AG10803 (cell line): ENCODE measurements at places on chromosomes 16 and 17.

GRCh38 chr16:59144841-59145240 lies 410.7 kb upstream of the GOT2 start:
- DNase-seq: peak; percentile 6

DNA sequence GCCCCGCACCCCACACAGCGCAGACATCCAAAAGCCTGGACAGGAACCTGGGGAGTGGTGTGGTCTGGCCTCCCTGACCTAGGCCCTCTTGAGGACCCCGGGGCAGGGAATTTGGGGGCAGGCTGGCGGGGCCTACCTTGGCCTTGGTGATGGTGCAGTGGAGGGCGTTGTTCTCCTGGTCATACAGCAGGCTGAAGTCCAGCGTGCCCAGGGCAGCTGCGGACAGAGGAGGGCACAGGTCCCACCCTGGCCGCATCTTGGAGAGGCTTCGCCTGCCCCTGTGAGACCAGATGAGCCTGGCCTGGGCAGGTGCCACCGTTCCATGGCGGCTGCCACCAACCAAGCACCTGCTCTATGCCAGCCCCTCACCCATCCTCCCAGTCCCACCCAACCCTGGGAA lies 9.0 kb downstream of the DOC2B start:
- no peak for DNase-seq

- DNase-seq: peak; percentile 79
These were observed 20.1 kb upstream of the TAOK1 start for GRCh38 chr17:29369831-29370735.

GRCh38 chr16:9134306-9134705 lies 42.9 kb downstream of the HAPSTR1 start:
- no peak for DNase-seq

- no peak for DNase-seq
These were observed 4.2 kb upstream of the CORO7 start for GRCh38 chr16:4420505-4421105.

GRCh38 chr17:29219378-29220047 lies 27.1 kb upstream of the CRYBA1 start:
- peak; percentile 79 for DNase-seq

DNA sequence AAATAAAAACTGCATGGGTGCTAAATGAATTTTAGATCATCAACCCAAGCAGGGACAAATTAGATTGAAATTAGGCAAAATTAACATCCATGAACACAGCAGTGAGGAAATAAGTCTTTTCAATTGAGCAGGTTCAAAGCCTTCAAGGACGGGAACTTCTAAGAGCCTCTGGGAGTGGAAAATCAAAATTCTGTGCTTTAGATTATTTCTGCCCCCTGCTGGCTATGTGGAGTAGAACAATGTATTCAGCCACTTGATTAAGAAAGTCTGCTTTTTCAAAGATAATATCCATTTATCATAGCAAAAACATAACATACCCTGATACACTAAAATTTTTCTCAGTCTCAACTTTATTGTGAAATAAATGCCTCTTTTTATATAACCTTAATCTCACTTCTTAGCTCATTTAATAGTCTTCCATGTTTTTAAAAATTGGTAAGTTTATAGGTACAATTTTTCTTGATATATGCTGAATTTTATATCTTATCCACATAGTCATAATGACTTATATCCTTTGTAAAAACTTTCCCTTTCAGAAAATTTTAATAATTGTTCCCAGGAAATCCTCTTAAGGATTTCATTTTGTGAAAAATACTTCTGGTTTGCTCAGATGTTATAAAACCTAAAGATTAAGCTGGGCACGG lies 28.1 kb upstream of the NOL11 start:
- DNase-seq: peak; percentile 67

GRCh38 chr17:81371910-81372760 lies 23.1 kb upstream of the BAHCC1 start:
- peak; percentile 54 for DNase-seq

DNA sequence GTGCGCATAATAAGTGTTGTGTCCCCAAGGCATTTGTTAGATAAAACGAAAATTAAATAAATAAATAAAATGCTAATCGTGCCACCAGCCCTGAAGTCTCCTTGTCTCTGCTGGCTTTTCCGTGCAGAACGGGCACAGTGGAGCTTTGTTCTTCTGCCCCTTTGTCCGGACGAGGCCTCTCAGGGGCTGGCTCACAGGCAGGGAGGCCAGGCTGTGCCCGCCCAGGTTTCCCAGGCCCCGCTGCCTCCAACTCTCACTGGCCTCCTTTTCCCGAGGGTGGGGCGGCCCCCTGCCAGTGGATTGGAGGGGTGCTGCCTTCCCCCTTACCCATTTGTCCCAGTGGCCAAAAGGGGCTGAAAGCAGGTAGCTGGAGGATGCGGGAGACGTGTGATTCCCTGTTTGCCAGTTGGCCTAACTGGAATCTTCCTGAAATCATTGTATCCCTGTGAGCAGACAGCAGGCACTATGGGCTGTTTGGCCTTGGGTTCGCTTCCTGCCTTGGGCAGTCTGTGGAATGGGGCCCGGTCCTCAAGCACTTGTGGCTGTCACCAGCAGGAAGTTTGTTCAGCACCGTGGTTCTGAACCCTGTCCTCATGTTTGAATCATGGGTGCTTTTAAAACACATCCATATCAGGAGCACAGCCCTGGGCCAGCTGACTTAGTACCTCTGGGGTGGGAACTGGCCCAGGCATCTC lies 64.4 kb downstream of the KSR1 start:
- no peak for DNase-seq

DNA sequence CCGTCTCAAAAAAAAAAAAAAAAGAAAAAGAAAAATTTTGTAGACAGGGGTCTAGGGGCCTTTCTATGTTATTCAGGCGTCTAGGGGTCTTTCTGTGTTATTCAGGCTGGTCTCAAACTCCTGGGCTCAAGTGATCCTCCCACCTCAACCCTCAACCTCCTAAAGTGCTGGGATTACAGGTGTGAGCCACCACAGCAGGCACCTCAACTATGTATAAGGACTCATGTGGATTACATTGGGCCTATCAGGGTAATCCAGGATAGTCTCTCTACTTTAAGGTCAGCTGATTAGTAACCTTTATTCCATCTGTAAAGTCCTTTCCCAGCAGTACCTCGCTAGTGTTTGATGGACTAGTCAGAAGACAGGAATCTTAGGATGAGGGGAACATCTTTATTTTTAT lies 22.4 kb downstream of the TADA2A start:
- DNase-seq: no peak

DNA sequence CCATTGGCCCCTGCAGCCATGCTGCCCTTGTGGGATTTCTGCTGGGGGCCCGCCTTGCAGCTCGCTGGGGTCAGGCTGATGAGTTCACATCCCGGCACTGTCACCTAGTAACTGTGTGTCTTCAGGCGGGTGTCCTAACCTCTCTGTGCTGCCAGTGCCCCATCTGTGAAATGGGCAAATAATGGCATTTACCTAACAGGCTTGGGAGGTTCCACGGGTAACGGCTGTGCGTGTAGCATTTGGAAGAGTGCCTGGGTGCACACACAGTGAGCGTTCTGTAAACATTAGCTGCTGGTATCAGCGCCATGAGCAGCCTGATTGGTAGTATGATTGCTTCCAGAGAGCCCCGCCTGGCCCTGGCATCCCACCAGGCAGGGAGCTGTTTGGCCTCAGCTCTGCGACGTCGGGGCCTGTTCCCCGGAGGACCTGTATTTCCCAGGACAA lies 167.3 kb upstream of the GSE1 start:
- no peak for DNase-seq

- no peak for DNase-seq
These were observed 18.2 kb downstream of the ITGAE start for GRCh38 chr17:3782751-3783150.

DNA sequence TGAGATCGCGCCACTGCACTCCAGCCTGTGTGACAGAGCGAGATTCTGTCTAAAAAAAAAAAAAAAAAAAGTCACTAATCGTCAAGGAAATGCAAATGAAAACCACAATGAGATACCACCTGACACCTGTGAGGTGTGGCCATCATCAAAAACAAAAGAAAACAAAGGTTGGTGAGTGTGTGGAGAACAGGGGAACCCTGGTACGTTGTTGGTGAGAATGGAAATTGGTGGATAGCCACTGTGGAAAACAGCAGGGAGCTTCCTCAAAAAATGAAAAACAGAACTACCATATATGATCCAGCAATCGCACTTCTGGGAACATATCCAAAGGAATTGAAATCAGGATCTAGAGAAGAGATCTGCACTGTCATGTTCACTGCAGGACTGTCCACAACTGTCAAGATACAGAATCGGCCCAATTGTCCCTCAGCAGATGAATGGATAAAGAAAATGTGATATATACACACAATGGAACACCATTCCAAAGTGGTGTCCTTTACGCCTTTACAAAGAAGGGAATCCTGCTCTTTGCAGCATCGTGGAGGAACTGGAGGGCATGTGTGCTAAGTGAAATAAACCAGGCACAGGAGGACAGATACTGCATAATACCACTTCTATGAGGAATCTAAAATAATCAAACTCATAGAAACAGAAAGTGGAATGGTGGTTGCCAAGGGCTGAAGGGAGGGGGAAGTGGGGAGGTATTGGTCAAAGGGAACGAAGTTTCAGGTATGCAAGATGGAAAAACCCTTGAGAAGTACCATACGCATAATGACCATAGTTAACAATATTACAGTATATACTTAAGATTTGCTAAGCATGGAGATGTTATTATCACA lies 63.5 kb upstream of the PLCG2 start:
- no peak for DNase-seq

- no peak for DNase-seq
These were observed 3.3 kb upstream of the EFNB3 start for GRCh38 chr17:7701681-7702080.

GRCh38 chr17:39200957-39201510 lies 951 bp downstream of the RPL19 start:
- no peak for DNase-seq

DNA sequence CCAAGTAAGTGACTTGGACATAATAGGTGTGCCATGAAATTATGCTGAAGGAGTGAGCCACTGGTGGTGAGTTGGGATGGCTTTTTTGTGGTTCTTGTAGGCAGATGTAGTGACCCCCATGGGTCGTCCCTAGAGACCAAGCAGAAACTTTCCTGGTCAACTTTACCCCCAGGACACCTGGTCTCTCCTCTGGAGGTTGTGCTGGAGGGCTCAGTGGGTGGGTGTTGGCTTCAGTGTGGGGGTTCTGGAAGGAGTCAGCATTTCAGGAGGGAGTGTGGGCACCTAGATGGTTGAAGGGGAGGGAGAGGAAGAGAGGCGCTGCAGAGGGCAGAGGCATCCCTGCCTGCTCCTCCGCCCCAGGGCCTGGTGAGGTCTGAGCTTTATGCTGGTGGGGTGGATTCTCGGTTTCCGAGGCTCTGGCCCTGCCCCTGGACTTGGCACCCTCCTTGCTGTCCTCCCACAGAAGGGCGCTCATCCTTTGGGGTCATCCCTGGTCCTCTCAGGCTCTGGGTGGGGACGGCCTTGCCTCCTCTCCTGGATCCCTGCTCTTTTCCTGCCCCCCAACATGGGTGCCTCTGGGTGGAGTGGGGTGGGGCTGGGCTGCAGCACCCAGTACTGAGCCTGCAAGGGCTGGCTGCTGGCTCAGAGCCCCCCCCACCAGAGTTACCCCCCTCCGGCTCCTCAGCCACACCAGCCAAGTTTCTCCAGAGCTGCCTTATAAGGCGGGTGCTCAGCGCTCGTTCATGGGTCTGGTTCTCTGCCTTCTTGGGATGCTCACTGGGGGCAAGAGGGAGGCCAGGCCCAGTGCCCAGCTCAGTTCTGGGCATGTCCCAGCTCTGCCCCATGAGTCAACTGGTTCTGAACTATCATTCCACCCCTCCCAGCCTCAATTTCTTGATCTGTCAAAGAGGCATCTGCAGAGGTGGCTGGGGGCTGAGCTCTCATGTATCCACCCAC lies 266.8 kb downstream of the SEC14L1 start:
- DNase-seq: no peak

GRCh38 chr17:8643855-8644506 lies 13.5 kb upstream of the MYH10 start:
- DNase-seq: no peak

- DNase-seq: no peak
These were observed 21.7 kb upstream of the DOK4 start for GRCh38 chr16:57508035-57508425.

DNA sequence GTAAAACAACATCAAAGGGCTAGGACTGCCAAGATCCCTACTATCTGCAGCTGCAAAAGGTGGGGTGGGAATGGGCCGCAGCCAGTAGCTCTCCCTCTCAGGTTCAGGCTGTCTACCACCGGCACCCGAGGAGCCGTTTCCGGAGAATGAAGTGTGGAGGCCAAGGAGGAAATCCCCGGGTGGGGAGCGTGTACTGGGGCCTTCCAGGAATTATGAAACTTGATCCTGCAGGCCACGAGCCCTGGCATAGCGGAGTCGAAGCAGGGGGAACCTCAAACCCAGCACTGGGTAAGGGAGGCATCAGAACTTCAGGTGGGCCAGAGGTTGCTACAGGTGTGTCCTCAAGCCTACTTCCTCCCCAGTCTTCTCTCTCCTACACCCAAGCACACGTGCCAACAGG lies 5.1 kb downstream of the INPP5K start:
- DNase-seq: no peak

GRCh38 chr17:48613862-48614694 lies 1.0 kb downstream of the HOXB8 start:
- no peak for DNase-seq

DNA sequence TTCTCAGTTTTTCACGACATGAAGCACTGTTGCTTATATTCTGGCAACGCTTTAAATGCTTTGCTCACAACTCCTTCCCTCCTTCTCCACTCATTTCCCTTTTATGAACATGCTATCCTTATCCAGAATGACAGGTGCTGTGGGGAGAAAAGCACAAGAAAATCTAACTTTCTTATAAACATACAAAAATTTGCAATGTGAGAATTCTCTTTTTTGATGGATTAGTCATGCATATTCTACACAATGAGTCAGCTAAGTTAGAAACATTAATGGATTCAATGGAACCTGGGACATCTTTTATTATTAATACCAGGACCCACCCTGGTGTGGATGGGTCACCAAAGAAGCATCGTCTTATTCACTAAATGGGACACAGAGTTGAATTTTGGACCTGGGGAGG lies 234.6 kb upstream of the CDH5 start:
- DNase-seq: peak; percentile 40

DNA sequence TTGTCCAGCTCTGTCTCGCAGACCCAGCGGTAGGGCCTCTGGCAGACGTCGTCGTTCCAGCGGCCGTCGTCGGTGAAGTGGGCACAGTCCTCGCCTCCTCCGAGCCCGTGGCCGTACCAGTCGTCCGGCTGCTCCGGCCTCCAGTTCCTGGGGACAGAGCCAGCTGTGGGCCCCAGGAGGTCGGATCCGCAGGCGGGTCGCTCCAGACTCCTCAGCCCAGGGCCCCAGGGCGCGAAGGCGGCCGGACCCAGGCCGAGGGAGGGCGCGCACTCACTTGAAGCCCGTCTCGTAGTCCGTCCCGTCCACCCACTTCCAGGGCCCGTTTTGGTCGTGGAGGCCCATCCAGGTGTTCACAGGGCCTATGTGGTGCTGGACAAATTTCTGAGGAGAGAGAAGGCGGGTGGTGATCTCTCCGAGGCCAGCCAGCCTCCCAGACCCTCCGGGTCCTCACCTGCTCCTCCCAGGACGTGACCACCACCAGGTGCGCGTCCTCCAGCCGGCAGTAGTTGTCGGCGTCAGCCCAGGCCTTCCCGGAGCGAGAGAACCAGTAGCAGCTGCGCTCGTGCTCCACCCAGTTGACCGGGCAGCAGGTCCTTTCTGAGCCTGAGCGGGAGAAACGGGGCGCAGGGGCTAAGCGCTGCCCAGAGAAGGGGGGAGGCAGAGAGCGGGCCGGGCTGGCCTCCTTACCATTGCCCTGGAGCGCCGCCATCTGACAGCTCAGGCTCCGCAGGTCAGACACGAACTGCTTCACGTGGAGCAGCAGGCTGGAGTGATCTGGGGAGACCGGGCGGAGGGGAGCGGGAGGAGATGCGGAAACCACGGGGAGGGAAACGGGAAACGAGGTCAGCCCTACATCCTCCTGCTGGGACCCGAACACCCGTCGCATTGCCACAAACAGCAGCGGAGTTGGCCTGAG lies 5.2 kb downstream of the ASGR1 start:
- DNase-seq: no peak
